Stimulated activated CD8-positive, alpha-beta memory T cell treated with anti-CD3 and anti-CD28 coated beads, Interleukin-4, amount 100 ng/mL, for 4 hours (primary cell): ENCODE measurements at places on chromosomes 4 and X.

DNA sequence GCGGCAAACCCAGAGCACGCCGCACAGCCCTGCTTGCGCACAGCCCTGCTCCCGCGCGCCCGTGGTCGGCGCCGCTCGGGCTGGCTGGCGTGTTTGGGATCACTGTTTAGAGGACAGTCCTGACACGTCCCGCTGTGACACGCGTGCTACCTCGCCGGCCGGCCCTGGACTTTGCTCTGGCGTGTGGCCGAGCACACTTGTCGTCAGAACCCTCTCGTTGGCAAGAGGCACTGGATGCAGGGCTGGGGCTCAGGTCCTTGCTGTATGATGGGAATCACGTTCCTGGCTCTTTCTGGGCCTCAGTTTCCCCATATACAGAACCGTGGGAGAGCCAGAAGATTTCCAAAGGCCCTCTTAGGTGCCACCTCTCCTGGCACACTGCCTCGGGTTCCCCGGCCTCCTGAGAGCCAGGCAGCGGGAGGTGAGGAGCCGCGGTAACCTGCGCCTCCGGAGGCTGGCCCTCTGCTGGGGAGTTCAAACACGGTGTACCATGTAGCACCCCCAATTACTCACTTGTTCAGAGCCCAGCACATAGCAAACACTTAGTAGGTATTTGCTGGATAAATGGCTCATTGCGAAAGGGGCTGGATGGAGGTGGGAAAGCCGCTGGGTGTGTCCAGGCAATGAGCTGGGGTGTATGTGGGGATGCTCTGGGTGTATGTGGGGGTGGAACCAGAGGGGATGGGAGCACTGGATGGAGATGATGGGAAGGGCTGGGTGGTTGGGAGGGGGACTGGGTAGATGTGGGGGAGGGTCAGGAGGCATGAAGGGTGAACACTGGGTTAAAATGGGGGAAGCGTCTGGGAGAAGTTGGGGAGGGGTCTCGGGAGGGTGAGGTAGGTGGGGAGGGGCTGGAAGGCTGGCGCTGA, 76.6 kb downstream of the HTRA3 start:
- no peak for DNase-seq

GRCh38 chrX:38900719-38901118, 99.5 kb downstream of the MID1IP1 start:
- DNase-seq, result no peak

GRCh38 chrX:137352101-137352660, 213.7 kb upstream of the ZIC3 start:
- no peak for DNase-seq

DNA sequence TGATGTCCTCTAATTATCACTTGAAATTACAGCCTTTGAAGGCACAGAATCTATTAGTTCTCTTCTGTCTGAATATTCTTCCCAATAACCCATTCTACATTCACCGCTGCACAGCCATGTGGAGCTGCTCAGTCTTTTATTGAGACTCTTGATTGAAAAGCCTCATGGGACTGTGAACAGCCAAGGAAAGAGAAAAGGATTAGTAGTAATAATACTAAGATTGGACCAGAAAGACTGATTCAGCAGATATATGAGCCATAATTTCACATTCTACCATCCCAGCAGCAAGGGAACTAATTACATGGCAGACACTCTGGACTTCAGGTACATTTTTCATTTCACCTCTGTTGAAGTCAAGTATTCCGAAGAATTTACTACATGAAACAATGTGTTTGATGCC, 2471.7 kb downstream of the ARAP2 start:
- DNase-seq, result no peak

DNA sequence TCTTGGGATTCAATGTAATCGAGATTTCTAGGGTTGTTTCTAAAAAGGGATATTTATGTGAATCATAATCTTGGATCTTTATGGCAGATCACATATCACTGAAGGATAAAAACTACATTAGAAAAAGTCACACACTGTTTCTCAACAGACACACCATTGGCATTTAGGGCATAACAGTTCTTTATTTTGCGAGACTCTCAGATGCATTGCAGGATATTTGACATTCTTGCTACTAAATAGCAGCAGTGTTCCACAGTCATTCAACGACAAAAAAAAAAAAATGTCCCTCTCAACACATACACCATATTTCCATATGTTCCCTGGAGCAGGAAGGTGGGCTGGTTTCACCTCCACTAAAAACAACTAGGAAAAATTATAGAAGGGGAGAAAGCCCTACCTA, 243.4 kb upstream of the PCDH18 start:
- DNase-seq, result no peak

- no peak for DNase-seq
Observed at GRCh38 chr4:169185133-169185956, 85.4 kb downstream of the SH3RF1 start.

DNA sequence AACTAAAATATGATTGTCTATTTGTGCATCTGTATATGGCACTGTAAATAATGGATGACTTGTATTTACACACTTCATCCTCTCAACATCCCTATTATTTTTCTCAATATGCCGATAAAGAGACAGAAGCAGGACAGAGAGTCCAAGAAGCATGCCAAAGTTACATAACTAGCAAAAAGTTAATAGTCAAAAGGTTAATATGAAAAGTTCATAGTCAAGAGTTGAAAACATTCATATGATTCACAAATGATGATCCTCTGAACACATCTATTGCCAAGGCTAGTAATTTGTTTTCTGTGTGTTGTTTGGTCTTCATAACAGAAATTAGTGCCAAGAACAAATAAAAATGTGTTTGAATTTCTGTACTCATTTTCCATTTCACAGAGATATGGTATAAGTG, 231.0 kb downstream of the ADAMTS3 start:
- DNase-seq, result no peak

- DNase-seq, result no peak
Observed at GRCh38 chrX:42096265-42096920, 173.0 kb upstream of the CASK start.

GRCh38 chrX:74892561-74892960, 32.7 kb downstream of the NEXMIF start:
- no peak for DNase-seq

DNA sequence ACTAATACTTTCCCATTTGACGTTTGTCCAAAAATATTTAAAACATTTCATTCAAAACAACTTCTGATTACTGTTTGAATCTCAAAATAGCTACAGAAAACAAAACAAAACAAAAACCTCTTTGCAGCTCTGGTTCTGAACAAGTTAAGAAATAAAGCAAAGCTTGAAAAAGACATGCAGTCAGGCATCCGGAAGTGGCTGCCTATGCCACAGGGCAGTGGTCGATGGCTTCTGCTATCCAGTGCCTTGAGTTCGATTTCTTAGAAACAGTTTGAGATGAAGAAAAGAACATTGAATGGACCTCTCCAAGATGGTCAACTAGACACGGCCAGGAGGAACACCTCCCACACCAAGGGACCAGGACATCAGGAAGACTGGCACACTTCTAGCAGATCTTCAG, 125.3 kb downstream of the SCFD2 start:
- DNase-seq, result no peak

- no peak for DNase-seq
Observed at GRCh38 chrX:31435592-31435991, 363.8 kb upstream of the FTHL17 start.

- DNase-seq, result no peak
Observed at GRCh38 chrX:1488141-1488540, 35.4 kb upstream of the ASMTL start.

- no peak for DNase-seq
Observed at GRCh38 chr4:92066485-92066884, 237.3 kb upstream of the GRID2 start.

DNA sequence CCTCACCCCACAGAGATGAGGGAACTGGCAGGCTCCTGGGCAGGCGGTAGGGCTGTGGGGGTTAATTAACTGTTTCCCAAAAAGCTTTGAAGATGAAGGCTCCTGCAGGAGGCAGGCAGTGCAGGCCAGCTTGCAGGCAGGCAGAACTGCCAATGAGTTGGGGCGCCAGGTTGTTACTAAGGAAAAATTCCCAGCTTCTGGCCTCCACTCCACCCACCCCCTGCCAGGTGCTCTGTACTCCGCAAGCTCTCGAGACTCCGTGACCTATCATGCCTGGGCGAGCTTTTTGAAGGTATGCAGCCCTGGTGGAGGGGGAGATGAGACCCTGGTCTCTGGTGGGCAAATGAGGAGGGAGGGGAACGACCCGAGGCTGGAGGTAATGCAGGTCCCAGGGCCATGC, 41.8 kb downstream of the PJA1 start:
- DNase-seq, result no peak

- DNase-seq, result no peak
Observed at GRCh38 chr4:151407466-151408379, 1.3 kb upstream of the FHIP1A start.

GRCh38 chr4:148447681-148448080, 5.5 kb upstream of the NR3C2 start:
- no peak for DNase-seq

- no peak for DNase-seq
Observed at GRCh38 chr4:115529126-115529525, 415.7 kb upstream of the NDST4 start.

- no peak for DNase-seq
Observed at GRCh38 chr4:11565899-11566298, 137.2 kb upstream of the HS3ST1 start.

DNA sequence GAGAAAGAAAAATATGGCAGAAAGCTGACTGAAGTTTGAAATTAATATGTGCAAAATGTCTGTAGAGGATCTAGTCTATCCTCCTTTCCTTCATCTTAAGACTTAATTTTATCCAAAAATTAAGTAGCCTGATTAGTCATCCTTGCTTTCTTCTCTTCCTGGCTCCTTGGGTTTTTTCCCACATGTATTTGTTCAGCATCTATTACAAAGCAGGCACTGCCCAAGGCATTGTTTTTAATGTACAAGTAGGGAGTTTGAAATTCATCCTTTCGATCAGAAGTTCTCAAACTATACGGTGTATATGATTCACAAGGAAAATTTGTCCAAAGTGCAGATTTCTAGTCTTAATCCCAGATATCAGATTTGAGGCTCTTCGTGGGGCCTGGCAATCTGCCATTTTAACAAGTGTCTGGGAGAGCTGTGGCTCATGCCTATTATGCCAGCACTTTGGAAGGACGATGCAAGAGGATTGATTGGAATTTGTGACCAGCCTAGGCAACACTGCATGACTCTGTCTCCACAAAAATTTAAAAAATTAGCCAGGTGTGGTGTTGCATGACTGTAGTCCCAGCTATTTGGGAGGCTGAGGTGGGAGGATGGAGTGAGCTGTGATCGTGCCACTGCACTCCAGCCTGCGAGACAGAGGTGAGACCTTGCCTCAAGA, 19.4 kb upstream of the YTHDC1 start:
- no peak for DNase-seq

- no peak for DNase-seq
Observed at GRCh38 chr4:101083131-101083530, 264.2 kb downstream of the PPP3CA start.

DNA sequence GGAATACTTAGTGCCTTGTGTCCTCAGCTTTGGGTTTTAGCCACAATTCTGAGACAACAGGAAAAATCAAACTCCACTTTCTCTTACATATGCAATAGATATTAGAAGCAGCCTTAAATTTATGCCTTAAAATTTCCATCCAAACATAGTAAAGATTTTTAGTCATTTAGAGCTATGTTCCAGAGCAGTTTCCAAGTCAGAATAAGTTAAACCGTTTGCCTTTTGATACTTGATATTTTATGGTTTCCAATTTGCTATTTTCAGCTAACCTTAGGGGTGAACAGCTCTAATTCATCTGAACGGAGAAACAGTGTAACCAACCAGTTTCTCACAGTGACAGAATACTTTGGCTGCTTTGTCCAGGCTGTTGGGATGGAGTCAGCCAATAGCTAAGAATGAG, 125.8 kb upstream of the RXFP1 start:
- DNase-seq, result no peak

DNA sequence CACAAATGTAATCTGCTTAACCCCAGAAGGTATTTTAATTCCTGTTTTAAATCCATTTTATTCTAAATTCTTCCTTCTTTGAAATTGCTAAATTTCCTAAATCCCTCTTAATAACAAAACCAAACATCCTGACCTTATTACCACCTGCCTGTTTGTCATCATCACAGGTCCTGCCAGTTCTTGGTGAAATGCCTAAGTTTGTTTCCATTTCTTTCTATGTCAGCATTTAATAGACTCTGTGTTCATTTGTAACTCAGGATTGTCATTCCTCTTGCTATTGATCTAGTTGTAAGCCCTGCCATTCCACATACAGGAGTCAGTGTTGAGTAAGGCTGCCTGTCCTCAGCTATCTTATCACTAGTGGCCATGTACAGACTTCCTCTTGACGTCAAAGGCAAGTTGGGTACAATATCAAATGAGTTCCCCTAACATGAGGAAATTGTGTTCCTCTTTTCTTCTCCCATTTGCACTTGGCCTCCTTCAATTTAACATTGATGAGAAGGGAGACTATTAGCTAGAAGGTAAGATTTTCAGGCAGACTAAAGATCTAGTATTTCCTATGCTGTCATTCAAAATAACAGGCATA, 440.1 kb downstream of the AFF2 start:
- DNase-seq, result no peak

DNA sequence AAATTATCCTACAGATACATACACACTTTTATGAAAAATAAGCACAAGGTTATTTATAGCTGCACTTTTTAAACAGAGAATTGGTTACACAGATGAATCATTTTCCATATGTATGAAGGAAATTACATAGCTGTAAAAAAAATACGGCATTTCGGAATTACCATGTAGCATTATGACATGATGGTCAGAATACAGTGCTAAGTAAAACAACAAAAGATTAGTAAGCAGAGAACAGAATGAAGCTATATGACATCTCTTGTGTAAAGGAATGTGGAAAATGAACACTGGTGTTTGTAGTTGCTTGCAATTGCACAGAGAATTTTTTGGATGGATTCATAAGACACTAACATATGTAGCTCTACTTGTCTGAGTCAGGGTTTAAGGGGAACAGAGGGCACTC, 1222.0 kb upstream of the PRKX start:
- no peak for DNase-seq

DNA sequence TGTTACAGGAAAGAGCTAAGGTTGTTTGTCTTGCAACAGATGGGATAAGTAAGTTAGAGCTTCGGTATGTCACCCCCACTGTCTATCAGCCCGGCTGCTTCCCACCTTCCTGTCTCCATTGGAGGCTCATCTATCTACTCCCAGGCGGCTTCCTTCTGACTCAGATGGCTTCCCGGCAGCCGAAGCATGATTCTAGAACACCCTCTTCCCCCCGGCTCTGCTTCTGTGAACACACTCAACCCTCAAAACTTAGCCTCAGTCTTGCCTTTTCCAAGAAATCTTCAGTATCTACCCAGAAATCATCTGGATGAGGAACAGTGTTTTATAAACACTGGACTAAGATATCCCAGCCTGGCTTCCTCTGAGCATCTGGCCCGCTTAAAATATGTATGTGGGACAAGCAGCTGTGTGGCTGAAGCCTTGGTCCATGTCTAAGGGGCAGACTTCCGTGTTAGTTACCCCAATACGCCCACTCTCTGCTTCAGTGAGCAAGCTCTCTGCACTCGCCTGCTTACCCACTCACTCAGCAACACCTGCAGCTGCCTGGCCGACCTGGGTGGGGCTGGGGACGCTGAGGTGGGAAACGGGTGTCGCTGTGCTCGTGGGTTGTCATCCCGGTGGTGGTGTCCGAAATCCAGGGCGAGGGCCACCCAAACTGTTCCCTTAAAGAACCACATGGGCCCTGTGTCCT, 12.0 kb upstream of the SLC2A9 start:
- DNase-seq, result no peak
